Cortex of kidney (tissue), 1 donor: ENCODE measurements at places on chromosomes 5 and 9.

DNA sequence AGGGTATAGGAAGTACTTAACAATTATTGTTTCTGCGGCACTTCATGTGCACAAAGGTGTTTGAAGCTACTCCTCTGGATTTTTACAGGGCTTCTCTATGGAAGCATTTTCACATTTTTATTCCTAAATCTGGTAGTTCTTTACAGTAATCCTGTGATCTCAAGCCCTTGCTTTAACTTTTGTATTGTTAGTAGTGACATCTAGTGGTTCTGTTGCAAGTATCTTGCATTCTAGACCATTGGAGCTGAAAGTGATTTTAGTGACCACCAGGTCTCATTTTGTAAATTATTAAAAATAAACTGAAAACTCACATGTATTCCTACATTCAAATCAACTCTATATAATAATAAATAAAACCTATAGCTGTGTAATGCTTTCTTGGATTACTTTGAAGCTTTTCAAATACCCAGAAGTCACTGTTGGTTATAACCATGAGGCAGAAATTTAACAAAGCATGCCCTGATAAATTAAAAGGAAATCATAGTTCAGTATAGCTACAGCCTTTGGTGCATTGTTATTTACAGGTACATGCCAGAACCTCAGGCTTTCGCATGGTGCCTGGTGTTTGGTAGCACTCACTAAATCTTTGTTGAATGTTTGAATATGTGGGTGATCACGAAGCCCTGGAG is 18.9 kb downstream of the RPS23 start:
- no peak for DNase-seq

- DNase-seq = no peak
Measured at GRCh38 chr5:13278811-13279210, 665.7 kb downstream of the DNAH5 start.

DNA sequence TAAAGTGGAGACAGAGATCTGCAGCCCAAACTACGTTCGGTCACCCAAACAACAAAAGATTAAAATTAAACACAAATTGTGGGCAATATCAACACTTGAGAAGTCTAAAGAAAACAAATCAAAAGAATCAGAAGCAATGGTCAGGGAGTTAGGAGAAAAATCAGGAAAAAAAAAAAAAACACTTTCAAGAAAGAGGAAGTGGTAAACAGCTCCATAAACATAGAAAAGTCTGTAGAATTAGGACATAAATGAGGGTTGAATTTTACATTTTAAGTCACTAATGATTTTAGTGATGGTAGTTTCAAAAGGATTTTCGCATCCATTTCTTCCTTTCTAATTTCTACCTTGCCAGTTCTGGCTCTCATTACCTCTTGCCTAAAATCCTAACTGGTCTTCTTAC is 10.1 kb downstream of the RNF145 start:
- DNase-seq = no peak

- no peak for DNase-seq
Measured at GRCh38 chr9:38198140-38198539, 129.1 kb upstream of the SHB start.

- no peak for DNase-seq
Measured at GRCh38 chr9:112869041-112869529, 21.6 kb downstream of the SLC46A2 start.
